Upper lobe of right lung (tissue), 1 donor: ENCODE measurements at places on chromosomes 5 and 9. TPM values are rescaled to one million over a fixed set of nuclear protein-coding genes. Genes with fewer than 3 reads are reported as not detected.

DNA sequence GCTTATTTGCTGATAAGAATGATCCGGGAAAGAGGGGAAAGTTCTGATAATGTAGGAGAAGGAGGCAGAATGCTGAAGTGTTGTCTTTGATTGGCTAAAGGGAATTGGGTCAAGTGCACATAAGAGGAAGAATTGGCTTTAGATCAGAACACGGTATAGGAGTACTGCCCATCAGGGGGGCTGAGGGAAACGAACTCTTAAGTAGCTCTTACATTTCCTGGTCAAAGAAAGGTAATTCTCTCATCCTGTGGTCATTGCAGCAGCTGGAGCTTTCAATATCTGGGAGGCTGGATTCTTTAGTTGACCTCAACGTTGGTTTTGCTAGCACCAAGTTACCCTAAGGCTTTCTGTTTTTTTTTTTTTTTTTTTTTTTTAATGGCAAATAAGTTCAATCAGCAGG lies 178.7 kb upstream of the NR3C1 start:
- no peaks in the 10 kb centered on the region for H3K27me3 ChIP-seq
- no peak for DNase-seq
- no peak overlapping the region for H3K4me3 ChIP-seq
- H3K27ac ChIP-seq, result no peak overlapping the region
- no peaks in the 10 kb centered on the region for H3K4me1 ChIP-seq

DNA sequence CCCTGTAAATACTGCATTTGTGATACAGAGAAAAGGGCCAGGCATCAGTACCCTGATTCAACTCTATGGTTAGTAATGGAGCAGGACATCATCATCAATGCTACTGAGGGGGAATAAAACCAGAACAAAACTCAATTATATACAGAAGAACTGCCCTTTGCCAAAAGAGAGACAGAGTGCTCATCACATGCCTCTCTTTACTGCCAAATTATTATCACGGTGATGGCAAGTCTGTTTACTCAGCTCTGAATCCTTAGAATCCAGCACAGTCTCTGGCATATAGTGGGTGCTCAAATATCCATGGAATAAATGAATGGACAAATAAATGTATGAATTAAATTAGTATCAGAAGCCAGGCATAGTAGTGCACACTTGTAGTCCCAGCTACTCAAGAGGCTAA lies 130.2 kb downstream of the TTC39B start:
- H3K4me1 ChIP-seq, result no peaks in the 10 kb centered on the region
- peaks cover 43% of the 10 kb centered on the region for H3K36me3 ChIP-seq
- no peak overlapping the region for H3K4me3 ChIP-seq
- no peak overlapping the region for H3K27ac ChIP-seq

- no peak overlapping the region for H3K4me3 ChIP-seq
- H3K4me1 ChIP-seq, result no peaks in the 10 kb centered on the region
- no peaks in the 10 kb centered on the region for H3K36me3 ChIP-seq
- no peak overlapping the region for H3K27ac ChIP-seq
Measured at GRCh38 chr9:127033061-127033460, 89.4 kb downstream of the ANGPTL2 start.

MARVELD2 gene
- 32.4 TPM for total RNA-seq

- H3K27me3 ChIP-seq, result no peaks in the 10 kb centered on the region
- peak overlapping the region; percentile 38 for H3K27ac ChIP-seq
- H3K4me1 ChIP-seq, result peaks cover 9% of the 10 kb centered on the region
- H3K36me3 ChIP-seq, result no peaks in the 10 kb centered on the region
Measured at GRCh38 chr5:142095035-142095434, 13.5 kb upstream of the NDFIP1 start.

PHYHD1 gene
- total RNA-seq, result 46.5 TPM

RFESD gene
- total RNA-seq, result 3.7 TPM

NXNL2 gene
- total RNA-seq, result not detected

DNA sequence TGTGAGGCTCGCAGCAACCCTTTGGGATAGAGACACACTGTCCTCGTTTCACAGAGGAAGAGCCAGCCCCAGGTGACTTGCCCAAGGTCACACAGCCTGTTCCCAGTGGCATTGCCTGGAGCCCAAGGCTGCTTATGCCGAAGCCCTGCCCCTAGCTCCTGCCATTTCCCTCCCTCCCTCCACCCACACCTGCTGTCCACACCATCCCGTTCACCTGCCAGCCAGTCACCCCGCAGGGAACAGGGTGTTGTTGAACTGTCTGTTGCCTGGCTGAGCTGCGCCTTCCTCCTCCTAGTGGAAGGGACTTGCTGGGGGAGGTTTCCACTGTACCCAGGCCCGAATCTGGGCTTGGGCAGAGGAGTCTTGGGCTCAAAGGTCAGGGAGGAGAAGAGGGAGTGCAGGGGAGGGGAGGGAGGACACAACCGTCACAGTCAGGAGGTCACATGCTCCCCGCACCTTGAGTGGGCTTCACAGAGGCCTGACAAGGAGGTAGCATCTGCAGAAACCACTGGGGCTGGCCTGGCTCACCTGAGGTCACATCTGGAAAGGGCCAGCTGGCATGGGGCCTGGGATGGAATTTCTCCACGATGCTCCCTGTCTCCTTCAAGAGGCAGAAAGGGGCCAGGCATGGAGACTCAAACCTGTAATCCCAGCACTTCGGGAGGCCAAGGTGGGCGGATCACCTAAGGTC lies 6.3 kb downstream of the TTC16 start:
- DNase-seq, result no peak
- no peaks in the 10 kb centered on the region for H3K36me3 ChIP-seq
- no peak overlapping the region for H3K27ac ChIP-seq
- H3K4me3 ChIP-seq, result no peak overlapping the region
- peaks cover 10% of the 10 kb centered on the region for H3K4me1 ChIP-seq

DNA sequence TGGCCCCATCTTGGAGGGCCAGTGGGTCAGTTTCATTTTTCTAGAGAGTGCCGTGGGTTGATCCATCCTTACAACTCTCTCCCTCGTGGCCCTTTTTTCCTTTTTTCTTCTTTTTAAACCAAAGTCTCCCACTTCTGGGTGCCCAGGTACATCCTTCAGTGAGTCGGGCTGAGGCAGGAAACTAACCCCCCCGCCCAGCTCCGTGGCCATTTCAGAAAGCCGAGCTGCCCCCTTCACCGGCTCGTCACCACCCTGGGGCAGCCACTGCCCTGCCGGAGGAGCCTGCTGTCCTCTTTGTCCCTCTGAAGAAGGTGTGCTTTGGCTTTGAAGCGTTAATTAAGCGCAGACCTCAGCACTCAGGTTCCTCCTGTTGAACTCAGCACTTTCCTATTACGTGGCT lies 5.2 kb downstream of the CFAP77 start:
- DNase-seq, result no peak
- no peaks in the 10 kb centered on the region for H3K36me3 ChIP-seq
- H3K4me3 ChIP-seq, result no peak overlapping the region
- peaks cover 14% of the 10 kb centered on the region for H3K4me1 ChIP-seq
- peaks cover 79% of the 10 kb centered on the region for H3K27me3 ChIP-seq

- H3K36me3 ChIP-seq, result no peaks in the 10 kb centered on the region
- no peaks in the 10 kb centered on the region for H3K4me1 ChIP-seq
- no peaks in the 10 kb centered on the region for H3K27me3 ChIP-seq
Measured at GRCh38 chr5:124790895-124791732, 44.7 kb upstream of the ZNF608 start.

- no peak for DNase-seq
- no peak overlapping the region for H3K4me3 ChIP-seq
- no peaks in the 10 kb centered on the region for H3K4me1 ChIP-seq
Measured at GRCh38 chr9:2987679-2988078, 143.8 kb upstream of the PUM3 start.

GRCh38 chr5:170716396-170716795 lies 67.1 kb upstream of the GABRP start:
- no peak for DNase-seq
- no peak overlapping the region for H3K4me3 ChIP-seq
- H3K4me1 ChIP-seq, result no peaks in the 10 kb centered on the region
- no peak overlapping the region for H3K27ac ChIP-seq

- DNase-seq, result no peak
- no peaks in the 10 kb centered on the region for H3K27me3 ChIP-seq
- H3K27ac ChIP-seq, result no peak overlapping the region
- no peak overlapping the region for H3K4me3 ChIP-seq
- no peaks in the 10 kb centered on the region for H3K36me3 ChIP-seq
Measured at GRCh38 chr5:82820961-82821845, 256.0 kb downstream of the TMEM167A start.

CORO2A gene
- 20.0 TPM for total RNA-seq

GFRA3 gene
- total RNA-seq, result 0.90 TPM

- no peaks in the 10 kb centered on the region for H3K27me3 ChIP-seq
Measured at GRCh38 chr9:123453831-123454321, 97.9 kb downstream of the CRB2 start.

GRCh38 chr5:172525996-172526360 lies 71.7 kb upstream of the SH3PXD2B start:
- no peaks in the 10 kb centered on the region for H3K4me1 ChIP-seq
- H3K4me3 ChIP-seq, result no peak overlapping the region
- no peak overlapping the region for H3K27ac ChIP-seq
- peak; percentile 25 for DNase-seq
- no peaks in the 10 kb centered on the region for H3K27me3 ChIP-seq
- H3K36me3 ChIP-seq, result no peaks in the 10 kb centered on the region

GRCh38 chr9:126692759-126693427 lies 79.2 kb downstream of the LMX1B start:
- DNase-seq, result peak; percentile 61
- no peak overlapping the region for H3K27ac ChIP-seq
- H3K36me3 ChIP-seq, result no peaks in the 10 kb centered on the region
- H3K4me1 ChIP-seq, result no peaks in the 10 kb centered on the region
- peaks cover 28% of the 10 kb centered on the region for H3K27me3 ChIP-seq
- no peak overlapping the region for H3K4me3 ChIP-seq

DNA sequence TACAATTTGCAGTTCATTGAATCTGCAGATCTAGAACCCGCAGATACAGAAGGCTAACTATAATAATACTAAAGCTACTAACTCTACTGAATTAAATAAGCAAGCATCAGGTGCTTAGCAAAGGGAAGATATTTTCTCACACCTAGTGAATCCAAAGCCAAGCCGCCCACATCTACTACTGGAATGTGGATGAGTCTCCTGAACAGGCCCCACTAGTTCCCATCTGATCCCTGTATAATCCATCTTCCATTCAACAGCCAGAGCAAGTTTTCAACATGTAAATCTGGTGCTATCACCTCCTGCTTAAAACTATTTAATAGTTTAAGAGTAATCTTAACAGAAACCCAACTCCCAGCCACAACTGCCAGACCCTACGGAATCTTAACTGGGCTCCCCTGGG lies 18.9 kb downstream of the ARL15 start:
- H3K4me3 ChIP-seq, result no peak overlapping the region
- no peaks in the 10 kb centered on the region for H3K36me3 ChIP-seq
- H3K27me3 ChIP-seq, result no peaks in the 10 kb centered on the region
- DNase-seq, result no peak
- no peak overlapping the region for H3K27ac ChIP-seq

DNA sequence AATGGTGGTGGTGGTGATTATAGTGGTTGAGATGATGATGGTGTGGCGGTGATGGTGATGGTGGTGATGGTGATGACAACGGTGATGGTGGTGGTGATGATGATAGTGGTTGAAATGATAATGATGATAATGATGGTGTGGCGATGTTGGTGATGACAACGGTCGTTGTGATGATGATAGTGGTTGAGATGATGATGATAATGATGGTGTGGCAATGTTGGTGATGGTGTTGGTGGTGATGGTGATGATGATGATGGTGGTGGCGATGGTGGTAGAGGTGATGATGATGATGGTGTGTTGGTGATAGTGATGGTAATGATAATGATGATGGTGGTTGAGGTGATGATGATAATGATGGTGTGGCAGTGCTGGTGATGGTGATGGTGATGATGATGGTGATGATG lies 48.0 kb downstream of the PHF2 start:
- H3K4me1 ChIP-seq, result no peaks in the 10 kb centered on the region
- no peak for DNase-seq
- no peak overlapping the region for H3K27ac ChIP-seq
- no peaks in the 10 kb centered on the region for H3K36me3 ChIP-seq
- no peaks in the 10 kb centered on the region for H3K27me3 ChIP-seq
- H3K4me3 ChIP-seq, result no peak overlapping the region

DNA sequence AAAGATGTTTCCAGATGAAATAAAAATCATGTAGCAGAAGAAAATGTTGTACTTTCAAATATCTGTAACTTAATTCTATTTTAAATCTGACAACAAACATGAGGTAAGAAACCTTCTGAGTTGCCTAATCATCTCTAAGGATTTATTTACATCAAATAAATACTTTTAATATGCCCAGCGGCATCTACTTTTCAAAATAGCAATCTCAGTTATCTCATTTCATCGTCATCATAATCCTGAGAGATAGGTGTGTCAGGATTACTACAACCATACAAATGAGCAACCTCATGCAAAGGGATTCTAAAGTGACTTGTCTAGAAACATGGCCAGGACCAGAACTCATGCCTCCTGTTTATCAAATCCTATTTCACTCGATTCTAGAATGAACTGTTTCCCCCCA lies 49.5 kb downstream of the DENND1A start:
- no peaks in the 10 kb centered on the region for H3K27me3 ChIP-seq
- DNase-seq, result no peak
- no peaks in the 10 kb centered on the region for H3K4me1 ChIP-seq
- no peak overlapping the region for H3K4me3 ChIP-seq
- peaks cover 10% of the 10 kb centered on the region for H3K36me3 ChIP-seq

CBY3 gene
- not detected for total RNA-seq

DNA sequence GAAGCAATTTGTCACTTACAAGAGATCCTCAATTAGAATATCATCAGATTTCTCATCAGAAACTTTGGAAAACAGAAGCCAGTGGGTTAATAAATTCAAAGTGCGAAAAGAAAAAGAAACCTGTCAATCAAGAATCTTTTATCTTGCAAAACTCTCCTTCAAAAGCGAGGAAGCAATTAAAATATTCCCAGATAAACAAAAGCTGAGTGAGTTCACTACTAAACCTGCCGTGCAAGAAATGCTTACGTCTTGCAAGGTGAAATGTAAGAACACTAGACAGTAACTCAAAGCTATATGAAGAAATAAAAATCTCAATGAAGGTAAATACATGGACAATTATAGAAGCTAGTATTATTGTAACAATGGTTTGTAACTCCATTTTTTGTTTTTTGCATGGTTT lies 62.8 kb upstream of the IL33 start:
- no peaks in the 10 kb centered on the region for H3K4me1 ChIP-seq
- no peaks in the 10 kb centered on the region for H3K36me3 ChIP-seq
- no peak overlapping the region for H3K27ac ChIP-seq
- no peak overlapping the region for H3K4me3 ChIP-seq

- no peaks in the 10 kb centered on the region for H3K36me3 ChIP-seq
- no peak overlapping the region for H3K4me3 ChIP-seq
- peak overlapping the region; percentile 78 for H3K27ac ChIP-seq
- DNase-seq, result no peak
Measured at GRCh38 chr9:70438341-70438928, 24.0 kb upstream of the KLF9 start.

MTX3 gene
- 14.9 TPM for total RNA-seq

DNA sequence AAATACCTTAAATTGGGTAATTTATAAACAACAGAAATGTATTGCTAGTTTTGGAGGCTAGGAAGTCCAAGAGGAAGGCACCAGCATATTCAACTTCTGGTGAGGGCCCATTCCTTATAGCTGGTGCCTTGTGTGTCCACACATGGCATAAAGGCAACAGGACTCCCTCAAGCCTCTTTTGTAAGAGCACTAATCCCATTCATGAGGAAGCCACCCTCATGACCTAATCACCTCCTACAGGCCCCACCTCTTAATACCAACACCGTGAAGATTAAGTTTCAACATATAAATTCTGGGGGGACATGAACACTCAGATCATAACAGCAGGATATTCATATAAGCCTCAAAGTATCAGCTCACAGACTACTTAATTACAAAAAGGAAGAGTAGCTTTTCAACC lies 4.0 kb upstream of the PLAC8L1 start:
- H3K4me1 ChIP-seq, result no peaks in the 10 kb centered on the region
- no peak for DNase-seq
- H3K27ac ChIP-seq, result no peak overlapping the region
- peaks cover 22% of the 10 kb centered on the region for H3K36me3 ChIP-seq
- no peaks in the 10 kb centered on the region for H3K27me3 ChIP-seq

- H3K27ac ChIP-seq, result no peak overlapping the region
- no peaks in the 10 kb centered on the region for H3K36me3 ChIP-seq
- H3K4me1 ChIP-seq, result no peaks in the 10 kb centered on the region
Measured at GRCh38 chr5:43771611-43772031, 168.6 kb downstream of the NNT start.

GABRG2 gene
- not detected for total RNA-seq
